ENCODE measurements at places on chromosomes 5 and 9.

DNA sequence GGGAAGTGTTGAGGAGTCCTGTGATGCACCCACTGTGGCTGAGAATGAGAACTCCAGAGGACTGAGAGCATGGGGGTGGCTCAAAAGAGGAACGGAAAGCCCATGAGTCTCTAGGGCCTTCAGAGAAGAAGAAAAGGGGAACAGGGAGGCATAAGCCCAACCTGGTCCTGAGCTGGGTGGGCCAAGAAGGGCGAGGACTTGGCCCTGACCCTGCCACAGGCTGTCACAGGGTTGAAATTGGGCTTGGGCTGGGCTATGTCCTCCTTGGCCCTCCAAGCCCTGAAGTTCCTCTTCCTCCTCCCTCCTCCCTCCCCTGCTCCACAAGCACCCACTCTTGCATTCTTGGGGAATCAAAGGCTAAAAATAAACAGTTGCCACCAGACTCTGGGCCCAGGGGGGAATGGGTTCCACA lies 49.3 kb upstream of the PPARGC1B start:
- DNase-seq = no peak

GRCh38 chr5:169958278-169958677 lies 22.0 kb downstream of the INSYN2B start:
- no peak for DNase-seq

GRCh38 chr5:81604193-81604592 lies 146.7 kb downstream of the SSBP2 start:
- no peak for DNase-seq

GRCh38 chr9:137141976-137142936 lies 3.3 kb downstream of the GRIN1 start:
- DNase-seq = no peak

- DNase-seq = no peak
These were observed 91.1 kb downstream of the ZNF608 start for GRCh38 chr5:124655251-124655917.

DNA sequence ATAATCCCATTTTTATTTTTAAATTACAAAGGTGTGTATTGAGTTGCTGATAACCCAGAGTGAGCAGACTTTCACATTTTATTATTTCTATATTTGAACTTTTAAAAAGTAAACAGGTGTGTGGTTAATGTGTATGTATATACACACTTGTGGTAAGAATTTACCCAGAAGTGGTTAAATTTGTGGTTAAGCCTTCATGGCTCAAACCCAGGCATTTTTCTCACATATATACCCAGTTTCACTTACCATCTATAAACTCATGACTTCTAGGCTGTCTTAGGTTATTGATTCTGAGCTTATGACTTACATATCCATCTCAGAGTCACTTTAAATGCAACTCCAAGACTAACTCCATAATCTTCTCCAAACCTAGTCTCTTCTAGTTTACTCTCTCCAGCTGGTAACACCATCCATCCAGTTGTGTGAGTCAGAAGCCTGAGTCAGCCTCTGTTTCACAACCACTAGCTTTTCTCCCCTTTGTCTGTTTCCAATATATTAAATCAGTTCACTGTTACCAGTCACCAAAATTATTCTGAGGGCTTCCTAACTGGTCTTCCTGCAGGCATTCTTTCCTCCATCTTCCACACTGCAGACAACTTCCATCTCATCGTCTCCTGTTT lies 20.2 kb downstream of the ZBED3 start:
- no peak for DNase-seq

DNA sequence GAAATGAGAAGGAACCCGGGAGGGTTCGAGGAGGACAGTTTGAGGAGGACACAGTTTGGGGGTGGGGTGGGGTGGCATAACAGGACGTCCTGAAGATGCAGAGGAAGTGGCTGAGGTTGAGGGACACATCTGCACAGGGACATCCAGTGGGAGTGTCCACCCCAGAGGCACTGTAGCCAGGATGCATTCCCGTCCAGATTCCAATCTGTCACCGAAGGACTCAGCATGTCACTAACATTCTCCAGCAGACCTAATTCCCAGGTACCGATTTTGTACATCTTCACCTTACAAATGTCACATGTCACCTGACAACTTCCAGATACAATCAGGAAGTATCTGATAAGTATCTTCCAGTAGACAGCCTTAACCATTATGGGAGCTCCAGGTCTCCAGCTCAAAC lies 42.6 kb downstream of the EPB41L4B start:
- DNase-seq = no peak

GRCh38 chr9:98808411-98808815 lies 943 bp downstream of the GALNT12 start:
- peak; percentile 32 for DNase-seq

GRCh38 chr5:82861701-82862100 lies 215.5 kb downstream of the TMEM167A start:
- no peak for DNase-seq

- DNase-seq = no peak
These were observed 164.7 kb downstream of the ADAMTSL1 start for GRCh38 chr9:18638371-18639249.

GRCh38 chr5:35828082-35828598 lies 28.6 kb upstream of the IL7R start:
- DNase-seq = no peak

DNA sequence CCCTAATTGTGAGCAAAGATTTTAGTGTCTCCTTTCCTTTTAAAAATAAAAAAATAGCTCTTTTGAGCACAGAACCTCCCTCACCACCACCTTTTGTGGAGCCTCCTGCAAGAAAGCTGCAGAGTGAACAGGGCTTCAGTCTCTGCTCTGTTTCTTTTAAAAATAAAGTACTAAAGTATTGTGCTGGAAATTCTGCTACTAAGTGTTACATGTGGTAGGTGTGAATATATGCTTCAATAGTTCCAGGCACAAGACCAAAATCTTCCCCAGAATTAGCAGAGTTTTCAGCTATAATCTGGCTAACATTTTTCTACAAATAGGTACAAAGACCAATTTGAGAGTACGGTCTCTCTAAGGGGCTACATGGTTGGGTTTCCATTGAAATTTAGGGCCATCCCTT lies 40.3 kb upstream of the NFIB start:
- no peak for DNase-seq

DNA sequence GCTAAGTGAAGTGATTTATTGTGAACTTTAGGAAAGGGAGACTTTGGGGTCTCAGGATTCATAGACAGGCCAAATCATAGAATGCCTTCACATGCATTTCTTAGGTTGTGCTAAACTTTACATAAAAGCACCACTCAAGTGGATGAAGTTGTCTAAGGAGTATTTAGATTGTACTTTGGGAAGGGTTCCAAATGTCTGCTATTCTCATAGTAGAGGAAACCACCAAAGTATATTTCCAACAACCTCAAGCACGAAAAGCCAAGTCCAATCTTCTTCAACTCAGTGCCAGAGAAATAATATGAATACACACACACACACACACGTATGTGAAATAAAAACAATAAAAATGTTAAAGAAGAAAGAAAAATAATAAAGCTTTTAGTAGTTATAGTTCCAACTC lies 41.8 kb downstream of the ENC1 start:
- no peak for DNase-seq

DNA sequence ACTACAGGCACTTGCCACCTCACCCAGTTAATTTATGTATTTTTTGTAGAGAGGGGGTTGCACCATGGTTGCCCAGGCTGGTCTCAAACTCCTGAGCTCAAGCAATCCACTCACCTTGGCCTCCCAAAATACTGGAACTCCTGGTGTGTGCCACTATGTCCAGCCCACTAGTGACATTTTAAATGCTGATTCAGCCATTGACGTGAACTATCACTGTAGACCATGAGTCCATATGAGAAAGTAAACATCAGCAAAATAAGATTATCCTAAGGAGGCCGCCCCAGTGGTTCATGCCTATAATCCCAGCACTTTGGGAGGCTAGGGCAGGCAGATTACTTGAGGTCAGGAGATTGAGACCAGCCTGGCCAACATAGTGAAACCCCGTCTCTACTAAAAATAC lies 488.1 kb upstream of the EDIL3 start:
- DNase-seq = no peak

- no peak for DNase-seq
These were observed at the start of gene GTF3C4 for GRCh38 chr9:132670457-132671391. GTF3C4 (plus strand) TSS chr9:132670464; CDS start chr9:132670599, 135 bp downstream.

GRCh38 chr9:130262771-130263170 lies 2.8 kb upstream of the HMCN2 start:
- DNase-seq = no peak

GRCh38 chr9:132333556-132333955 lies 21.2 kb downstream of the SETX start:
- DNase-seq = no peak

GRCh38 chr5:111143910-111144309 lies 51.8 kb downstream of the WDR36 start:
- DNase-seq = no peak

All from DMS153 (cell line).